Mucosa of descending colon (tissue), 3 donors: ENCODE measurements at places on chromosomes 5 and 9. TPM values are rescaled to one million over a fixed set of nuclear protein-coding genes. Genes with fewer than 3 reads are reported as not detected.

The PRLR gene
- total RNA-seq, result 47.1 TPM

The GPX8 gene
- 1.9 TPM for total RNA-seq

- no peak for DNase-seq
Observed at GRCh38 chr9:126842977-126843799, 17.3 kb upstream of the ZBTB34 start.

The ZNF354C gene
- total RNA-seq, result 9.1 TPM

DNA sequence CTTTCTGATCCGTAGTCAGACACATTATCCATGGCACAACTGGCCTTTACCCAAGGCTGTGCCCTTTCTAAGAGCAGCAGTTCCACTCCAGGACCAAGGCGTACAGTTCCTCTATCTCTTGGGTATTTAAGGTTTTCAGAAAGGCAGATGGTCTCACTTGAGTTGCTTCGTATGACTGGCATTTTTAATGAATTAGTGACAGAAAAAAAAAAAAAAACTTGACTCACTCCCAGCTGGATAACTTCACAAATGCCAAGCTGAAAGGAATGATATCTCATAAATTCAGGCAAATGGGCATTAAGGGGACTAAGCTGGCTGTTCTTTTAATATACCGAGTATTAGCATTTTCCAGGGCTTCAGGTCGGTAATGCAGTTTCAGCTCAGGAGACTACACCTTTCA, 60.7 kb downstream of the SLC24A2 start:
- no peak for DNase-seq

The PCDHGA10 gene
- total RNA-seq, result 4.7 TPM

DNA sequence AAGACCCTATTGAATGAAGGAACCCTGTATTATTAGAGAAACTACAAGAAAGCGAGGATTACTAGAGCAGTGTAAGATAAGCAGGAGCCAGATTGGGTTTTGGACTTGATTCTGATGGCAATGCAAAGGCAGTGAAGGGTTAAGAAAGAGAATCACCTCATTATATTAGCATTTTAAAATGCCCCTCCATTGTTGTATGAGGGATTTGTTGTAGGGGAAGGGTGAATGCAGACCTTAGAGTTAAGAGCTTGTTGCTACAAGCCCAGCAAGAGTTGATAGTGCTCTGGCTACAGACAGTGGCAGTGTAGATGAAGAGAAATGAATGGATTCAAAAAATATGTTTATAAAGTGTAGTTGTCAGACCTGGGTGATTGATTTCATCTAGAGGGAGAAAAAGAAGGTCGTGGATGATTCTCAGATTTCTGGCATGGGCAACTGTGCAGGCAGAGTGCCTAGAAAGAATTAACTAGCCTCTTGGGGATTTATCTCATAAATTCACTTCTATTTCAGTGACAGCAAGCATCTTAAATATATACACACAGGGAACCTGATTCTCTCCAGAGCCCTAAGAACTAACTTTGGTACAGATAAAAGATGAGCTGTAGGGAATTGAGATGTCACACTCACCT, 344.8 kb downstream of the ARRDC3 start:
- no peak for DNase-seq

GRCh38 chr5:1558944-1559343, 35.2 kb upstream of the LPCAT1 start:
- DNase-seq, result no peak

The TARS1 gene
- total RNA-seq, result 94.6 TPM

The SLC31A2 gene
- total RNA-seq, result 17.8 TPM

- no peak for DNase-seq
Observed at GRCh38 chr5:51990241-51990640, 607.0 kb downstream of the ISL1 start.

DNA sequence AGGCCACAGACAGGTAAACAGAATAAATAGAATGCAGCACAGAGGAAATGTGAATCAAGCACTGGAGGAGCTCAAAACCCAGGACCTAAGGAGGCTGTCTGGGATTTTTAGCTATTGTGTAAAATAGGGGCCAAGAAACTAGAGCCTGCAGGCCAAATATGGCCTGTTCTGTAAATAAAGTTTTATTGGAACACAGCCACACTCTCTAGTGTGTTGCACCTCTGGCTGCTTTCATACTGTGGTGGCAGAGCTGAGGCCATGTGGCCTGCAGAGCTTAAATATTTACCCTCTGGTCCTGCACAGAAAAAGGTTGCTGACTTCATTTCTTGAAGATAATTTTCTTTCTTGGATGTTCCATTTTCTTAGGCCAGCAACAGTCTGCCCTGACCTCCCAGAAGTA, 136.4 kb downstream of the WDR41 start:
- no peak for DNase-seq

DNA sequence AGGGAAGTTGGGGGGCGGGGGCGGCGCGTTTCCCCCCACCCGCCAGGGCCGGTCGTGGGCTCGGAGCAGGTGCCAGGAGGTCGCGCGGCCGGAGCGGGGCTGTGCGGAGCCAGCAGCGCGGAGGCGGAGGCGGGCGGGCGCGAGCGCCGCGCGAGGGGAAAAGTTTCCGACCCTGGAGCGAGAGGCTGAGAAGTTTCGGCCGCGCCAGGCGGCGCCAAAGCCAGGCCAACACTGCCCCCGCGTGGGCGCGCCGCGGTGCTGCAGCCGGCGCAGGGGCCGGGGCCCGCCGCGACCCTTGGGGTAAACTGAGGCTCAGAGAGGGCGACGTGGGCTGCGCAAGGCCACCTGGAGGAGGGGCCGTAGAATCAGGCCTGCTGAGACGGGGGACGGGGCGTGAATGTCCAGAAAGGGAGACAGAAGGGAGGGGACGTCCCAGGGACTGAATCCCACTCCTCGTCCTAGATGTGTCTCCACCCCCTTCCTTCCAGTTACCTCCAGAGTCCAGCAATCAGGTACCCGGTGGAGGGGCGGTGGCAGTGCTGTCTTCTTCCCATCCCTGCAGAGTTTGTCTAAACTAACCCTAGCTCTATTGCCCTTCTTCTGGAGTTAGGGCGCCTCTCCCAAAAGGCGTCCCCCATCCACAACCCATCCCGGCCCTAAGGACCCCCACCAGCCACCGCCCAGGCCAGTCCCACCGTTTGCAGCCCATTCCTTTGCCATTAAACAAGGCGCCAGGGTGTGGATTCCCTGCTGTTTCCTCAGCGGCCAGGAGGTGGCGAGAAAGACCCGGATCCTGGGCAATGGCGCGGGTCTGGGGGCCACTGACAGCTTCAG, 10.2 kb downstream of the C9orf50 start:
- DNase-seq, result peak; percentile 80

DNA sequence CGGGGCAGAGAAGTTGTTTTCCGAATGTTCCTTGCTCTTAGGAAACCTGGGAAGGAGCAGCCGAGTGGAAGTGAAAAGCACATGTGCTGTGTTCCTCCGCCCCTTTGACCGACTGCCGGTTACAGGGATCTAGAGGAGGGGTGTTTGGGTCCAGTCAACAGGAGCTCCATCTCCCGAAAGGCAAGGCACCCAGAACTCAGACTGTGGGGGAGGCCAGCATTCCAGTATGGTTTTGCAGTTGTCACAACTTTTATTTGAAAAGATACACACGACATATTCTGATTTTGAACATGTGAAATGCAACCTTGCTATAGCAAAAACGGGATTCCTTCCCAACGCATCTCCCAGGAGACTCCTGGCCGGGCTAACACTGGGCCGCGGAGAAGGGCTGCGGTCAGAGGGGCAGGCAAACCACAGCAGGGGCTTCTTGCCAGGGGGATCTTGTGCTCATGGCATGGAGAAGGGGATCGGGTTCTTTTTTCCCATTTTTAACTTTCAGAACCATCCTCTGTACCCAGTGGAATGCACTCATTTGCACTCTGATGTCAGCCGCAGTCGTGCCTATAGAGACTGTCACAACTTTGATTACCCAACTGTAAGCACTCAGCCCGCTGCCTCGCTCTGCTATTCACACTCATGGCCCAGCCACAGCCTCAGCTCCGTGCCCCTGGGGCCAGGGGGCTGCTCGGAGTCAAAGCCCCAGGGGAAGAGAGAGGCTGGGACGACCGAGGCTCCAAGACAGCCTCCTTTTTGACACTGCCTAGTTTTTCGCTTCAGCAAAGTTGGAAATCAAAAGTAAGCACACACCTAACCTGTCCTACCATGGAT, 3.9 kb downstream of the QRFP start:
- DNase-seq, result no peak

- DNase-seq, result no peak
Observed at GRCh38 chr5:170154744-170155143, 49.0 kb downstream of the FOXI1 start.

DNA sequence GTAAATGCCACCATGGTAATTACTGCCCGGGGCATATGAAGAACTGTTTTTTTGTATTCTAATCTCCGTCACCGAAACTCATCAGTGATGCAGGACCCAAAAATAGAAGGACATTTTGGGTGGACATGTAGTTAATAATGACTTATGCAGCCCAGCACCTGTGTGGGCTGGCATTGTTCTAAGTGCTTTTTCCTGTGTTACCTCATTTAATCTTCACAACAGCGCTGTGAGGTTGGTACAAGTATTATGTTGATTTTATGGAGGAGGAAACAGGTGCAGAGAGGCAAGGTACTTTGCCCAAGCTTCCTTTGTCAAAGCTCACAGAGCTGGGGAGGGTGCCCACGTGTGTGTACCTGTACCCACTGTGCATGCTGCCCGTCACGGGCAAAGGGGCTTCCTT, 58.4 kb downstream of the DAPK1 start:
- DNase-seq, result no peak

The PFN3 gene
- total RNA-seq, result not detected

DNA sequence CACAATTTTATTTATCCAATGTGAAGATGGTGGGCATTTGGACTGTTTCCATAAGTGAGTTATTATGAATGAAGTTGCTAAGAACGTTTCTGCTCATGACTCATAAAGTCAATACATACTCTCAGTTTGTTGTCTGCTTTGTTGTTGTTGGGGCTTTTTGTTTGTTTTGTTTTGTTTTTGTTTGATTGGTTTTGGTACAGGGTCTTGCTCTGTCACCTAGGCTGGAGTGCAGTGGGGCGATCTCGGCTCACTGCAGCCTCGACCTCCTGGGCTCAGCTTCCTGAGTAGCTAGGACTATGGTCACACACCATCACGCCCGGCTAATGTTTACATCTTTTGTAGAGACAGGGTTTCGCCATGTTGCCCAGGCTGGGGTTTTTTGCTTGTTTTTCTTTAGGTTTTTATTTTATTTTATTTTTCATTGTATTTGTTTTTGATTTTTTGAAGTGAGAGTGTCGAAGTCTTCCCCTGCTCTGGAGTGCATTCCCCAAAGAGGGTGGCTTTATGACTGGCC, 18.0 kb downstream of the TRIM7 start:
- no peak for DNase-seq

The IFNK gene
- total RNA-seq, result not detected

GRCh38 chr5:15844253-15844652, 335.3 kb downstream of the MARCHF11 start:
- DNase-seq, result no peak
